Hepatic stellate cell (primary cell): ENCODE measurements at places on chromosomes 5 and 9.

DNA sequence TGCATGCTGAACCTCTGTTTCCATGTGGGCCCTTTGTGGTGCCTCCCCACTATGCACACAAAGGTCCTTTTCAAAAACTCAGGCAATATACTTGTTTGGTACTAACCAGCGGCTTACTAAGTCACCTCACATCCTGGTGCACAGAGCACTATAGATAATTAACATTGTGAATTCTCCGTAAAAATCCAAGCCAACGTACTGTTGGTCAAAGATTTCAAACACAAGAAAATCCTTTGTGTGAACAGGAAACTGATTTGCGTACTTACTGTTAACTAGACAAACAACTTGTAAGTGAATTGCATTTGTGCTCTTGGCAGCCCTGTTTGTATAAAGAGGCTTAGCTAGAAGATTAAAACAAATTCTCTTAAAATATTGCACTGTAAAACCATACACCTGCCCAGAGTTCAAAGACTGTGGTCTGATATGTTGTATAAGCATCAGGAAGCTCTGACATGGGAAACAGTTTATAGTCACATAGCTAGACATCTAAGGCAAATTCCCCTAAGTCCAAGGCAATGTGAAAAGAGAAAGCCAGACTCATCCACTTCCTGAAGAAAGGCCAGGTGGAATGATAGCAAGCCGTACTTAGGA lies 125.0 kb upstream of the SLC12A2 start:
- no peak for DNase-seq

- DNase-seq: peak; percentile 2
Measured at GRCh38 chr9:25964239-25964638, 286.0 kb upstream of the TUSC1 start.

GRCh38 chr9:75601280-75601679 lies 289.2 kb upstream of the PCSK5 start:
- DNase-seq: no peak

DNA sequence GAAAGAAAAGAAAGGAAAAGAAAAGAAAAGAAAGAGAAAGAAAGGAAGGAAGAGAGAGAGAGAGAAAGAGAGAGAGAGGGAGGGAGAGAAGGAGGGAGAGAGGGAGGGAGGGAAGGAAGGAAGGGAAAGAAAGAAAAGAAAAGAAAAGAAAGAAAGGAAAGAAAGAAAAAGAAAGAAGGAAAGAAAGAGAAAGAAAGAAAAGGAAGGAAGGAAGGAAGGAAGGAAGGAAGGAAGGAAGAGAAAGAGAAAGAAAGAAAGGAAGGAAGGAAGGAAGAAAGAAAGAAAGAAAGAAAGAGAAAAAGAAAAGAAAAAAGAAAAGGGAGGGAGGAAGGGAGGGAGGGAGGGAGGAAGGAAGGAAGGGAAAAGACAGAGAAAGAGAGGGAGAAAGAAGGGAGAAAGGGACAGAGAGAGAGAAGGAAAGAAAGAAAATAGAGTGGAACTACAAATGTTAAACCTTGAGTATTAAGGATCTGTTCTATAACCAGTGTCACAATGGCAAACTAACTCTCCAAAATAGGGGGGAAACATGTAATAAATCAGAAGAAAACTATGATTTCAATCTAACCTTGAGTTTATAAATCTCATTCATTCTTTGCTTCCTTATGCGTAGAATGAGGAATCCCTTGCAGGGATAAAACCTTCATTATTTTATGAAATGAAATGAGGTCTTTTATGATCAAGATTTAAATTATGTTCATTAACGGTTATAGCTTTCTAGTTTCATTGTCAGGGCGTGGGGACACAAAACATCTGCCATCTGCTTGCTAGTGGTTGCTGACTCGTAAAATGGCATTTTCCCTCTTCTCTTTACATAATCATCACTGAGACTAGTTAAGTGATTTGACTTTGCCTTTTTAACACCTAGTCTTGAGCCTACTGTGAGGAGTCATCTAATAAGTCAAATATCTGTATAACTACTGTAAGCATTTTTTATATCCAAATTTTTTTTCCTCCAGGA lies 40.7 kb upstream of the RAD23B start:
- no peak for DNase-seq

DNA sequence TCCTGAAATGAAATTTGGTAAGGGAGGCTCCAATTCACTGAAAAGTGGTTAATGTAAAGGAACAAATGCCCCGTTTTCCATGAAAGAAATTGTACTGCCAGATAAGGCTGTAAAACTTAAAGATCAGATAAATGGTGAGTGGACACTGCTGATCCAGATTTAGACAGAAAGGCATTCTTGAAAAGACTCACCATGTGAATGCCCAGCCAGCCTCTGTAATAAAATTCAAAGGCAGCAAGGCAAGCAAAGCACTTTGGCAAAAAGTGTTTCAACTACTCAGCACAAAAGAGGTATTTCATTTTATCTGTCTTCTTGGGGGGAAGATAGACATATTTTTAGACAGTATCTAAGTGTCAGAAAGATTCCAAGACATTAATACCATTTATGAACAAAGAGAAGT lies 133.6 kb downstream of the MLLT3 start:
- DNase-seq: no peak

DNA sequence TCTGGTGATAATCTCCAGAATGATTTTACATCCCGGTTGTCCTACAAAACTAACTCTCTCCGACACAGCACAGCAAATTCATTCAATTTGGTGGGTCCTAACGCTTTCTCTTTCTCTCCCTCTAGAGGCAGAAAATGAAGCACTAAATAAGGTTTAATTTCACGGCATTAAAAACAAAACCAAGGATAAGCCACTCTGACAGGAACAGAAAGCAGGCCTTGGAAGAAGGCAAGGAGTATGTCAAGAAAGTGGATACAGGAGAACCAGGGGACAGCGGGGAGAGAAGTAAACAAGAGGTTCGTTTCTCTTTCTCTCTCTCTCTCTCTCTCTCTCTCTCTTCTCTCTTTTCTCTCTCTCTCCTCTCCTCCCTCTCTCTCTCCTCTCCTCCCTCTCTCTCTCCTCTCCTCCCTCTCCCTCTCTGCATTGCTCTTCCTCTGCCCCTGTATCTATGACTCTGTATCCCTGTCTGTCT lies 49.8 kb downstream of the EBF1 start:
- DNase-seq: no peak

DNA sequence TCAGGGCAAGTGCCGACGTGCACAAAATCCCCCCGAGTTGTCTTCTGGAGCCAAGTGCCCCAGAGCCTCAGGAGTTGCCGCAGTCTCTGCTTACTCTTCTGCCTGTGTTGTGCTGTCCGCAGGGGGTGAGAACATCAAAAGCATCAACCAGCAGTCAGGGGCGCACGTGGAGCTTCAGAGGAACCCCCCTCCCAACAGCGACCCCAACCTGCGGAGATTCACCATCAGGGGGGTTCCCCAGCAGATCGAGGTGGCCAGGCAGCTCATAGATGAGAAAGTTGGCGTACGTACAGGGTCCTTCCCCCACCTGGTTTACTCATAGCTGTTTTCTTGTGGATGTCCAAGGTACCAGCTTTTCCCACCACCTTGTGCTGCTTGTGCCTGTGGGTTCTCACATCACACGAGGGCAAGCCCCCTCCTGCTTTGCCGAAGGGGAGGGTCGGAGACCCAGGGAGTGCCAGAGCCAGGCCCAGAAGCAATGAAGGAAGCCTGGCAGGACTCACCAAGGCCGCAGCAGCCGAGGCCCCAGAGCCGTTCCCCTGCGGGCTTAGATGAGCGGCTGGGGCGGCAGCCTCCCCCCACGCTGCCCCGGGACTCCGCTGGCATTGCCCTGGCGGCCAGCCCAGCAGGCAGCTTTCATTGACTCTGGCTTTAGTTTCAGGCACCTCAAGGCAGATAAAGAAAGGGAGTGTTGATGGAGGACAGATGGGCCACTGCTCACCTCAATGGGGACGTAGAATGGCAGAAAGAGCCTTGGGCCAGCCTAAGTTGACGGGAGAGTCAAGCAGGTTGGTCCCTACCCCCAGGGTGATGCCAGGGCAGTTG lies 33.7 kb upstream of the PRDM12 start:
- DNase-seq: no peak

- DNase-seq: no peak
Measured at GRCh38 chr5:89350684-89351083, 467.7 kb upstream of the MEF2C start.

DNA sequence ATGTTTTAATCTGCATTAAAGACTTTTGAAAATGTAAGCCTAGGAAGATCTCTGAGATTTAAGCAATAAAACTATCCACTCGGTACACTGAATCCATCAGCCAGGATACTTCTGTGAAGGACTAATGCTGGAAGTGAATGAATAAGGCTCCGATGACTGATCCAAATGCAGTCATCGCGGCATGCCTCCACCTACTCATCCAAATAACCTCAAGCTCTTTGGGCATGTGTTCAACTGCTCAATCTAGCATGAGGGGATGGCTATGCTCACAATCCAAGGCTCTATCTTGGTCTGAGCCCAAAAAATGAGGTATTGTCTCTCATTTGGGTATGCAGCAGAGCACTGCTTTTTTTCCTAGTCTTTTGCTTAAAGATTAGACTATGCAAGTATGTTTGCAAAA lies 19.2 kb downstream of the MARCHF3 start:
- DNase-seq: peak; percentile 28

- no peak for DNase-seq
Measured at GRCh38 chr5:77725616-77726015, 50.5 kb downstream of the TBCA start.

- DNase-seq: no peak
Measured at GRCh38 chr9:123608104-123608503, 252.1 kb downstream of the CRB2 start.

DNA sequence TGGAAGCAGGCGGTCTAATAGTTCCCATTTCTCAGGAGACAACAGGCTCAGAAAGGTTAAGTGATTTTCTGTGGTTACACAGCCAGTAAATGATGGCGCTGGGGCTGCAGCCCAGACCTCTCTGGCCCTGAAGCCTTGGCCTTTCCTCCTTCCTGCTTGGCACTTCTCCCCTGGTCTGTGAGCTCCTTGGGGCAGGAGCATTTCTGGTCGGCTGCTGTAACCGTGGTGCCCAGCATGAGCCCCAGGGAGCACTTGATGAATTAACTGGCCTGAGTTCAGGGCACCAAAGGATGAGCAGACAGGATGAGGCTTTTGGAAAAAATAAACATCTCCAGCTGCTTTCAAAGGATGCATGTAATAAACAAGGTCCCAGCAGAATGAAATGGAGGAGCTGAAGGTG lies 30.2 kb downstream of the CDHR2 start:
- no peak for DNase-seq

DNA sequence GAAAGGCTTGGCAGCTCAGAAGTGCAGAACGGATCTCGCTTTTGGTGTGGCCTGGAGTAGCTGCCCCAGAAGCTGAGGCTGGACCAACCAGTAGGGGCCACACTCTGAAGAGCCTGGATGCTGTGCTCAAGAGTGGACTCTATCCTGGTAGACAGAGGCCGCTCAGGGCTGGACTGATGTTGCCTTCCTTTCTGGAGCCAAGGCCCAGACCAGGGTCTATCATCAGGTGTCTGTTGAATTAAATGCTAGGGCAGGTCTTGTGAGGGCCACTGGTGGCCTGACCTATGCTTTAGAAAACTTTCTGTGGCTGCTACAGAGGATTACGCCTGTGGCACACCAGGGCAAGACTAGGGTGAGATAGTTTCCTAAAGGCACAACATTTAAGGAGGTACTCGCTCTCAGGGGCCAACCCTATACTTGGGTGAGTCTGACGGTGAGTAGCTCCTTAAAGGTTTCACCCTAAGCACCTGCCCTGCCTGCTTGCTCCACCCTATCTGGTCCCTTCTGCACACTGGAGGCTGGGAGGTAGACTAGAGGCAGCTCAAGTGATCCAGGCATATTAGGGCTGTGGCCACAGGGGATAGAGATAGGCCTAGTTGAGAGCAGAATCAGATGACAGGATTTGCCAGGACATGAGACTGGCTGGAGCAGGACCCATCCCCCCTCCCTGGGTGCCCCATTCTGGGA lies 9.8 kb upstream of the IRF1 start:
- DNase-seq: no peak

- no peak for DNase-seq
Measured at GRCh38 chr9:128788445-128788844, 1.4 kb downstream of the TBC1D13 start.

DNA sequence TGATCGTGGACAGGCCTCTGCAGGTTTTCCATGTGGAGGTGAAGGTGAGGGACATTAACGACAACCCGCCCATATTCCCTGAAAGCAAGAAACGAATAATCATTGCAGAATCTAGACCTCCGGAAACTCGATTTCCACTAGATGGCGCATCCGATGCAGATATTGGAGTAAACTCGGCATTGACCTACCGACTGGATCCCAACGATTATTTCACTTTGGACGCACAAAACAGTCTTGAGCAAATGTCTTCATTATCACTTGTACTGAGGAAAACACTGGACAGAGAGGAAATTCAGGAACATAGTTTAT lies 621 bp downstream of the PCDHA13 start:
- no peak for DNase-seq

DNA sequence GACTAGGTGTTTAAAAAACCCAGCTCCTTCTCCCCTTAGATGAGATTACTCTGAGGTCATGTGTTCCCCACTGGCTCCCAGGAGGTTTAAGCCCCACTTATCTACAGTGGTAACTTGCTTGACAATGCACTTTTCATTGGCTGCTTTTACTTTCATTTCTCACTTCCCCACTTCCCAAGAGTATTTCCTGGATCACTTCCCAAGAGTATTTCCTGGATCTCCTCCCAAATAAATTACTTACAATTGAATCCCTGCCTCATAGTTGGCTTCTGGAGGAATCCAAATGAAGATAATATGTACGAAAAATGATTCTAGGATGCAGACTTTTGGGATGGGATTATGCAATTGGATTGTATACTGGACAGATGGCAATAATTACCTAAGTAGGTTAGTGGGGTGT lies 47.1 kb upstream of the CHSY3 start:
- DNase-seq: no peak

DNA sequence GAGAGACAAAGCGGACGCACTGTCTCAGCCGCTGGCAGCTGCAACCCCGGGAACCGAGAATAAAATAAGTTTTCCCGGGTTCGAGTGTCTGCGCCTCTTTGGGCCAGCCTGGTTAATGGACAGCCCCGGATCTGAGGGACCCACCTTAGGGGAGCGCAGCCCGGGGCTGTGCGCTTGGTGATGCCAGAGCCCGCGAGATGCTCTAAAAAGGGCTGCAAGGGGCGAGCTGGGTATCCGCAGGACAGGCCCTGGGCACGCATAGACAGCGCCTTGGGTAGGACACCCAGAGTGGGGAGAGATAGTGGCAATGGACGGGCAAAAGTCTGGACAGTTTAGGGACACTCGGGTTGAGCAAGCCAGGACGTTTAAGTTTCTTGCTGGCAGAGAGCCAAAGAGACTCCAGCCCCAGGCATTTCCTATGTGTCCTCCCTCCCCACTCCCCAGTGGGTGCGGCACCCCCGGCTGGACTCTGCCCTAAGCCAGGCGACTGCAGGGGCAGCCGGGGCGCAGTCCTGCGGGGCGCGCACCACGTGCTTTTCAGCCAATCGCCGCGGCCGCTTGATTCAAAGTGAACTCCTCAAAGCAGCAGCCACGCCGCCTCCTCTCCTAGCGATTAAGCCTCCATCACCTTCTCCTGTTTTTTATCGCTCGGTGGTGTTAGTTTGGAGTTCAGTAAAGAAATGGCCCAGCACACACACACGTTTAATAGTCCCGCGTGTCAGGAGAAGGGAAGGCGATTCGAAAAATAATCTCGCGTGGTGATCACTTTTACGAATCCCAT lies 616 bp upstream of the ENC1 start:
- peak; percentile 51 for DNase-seq
